ENCODE measurements at places on chromosomes 12 and 14.

GRCh38 chr12:129902371-129903091 is 1.3 kb downstream of the TMEM132D start:
- DNase-seq: no peak

- no peak for DNase-seq
Measured at GRCh38 chr12:52079576-52080402, at the start of gene SMIM41. SMIM41 (plus strand) TSS chr12:52079704; CDS start chr12:52079780, 76 bp downstream.

GRCh38 chr14:77562681-77563080 is 53.8 kb downstream of the SPTLC2 start:
- DNase-seq: no peak

DNA sequence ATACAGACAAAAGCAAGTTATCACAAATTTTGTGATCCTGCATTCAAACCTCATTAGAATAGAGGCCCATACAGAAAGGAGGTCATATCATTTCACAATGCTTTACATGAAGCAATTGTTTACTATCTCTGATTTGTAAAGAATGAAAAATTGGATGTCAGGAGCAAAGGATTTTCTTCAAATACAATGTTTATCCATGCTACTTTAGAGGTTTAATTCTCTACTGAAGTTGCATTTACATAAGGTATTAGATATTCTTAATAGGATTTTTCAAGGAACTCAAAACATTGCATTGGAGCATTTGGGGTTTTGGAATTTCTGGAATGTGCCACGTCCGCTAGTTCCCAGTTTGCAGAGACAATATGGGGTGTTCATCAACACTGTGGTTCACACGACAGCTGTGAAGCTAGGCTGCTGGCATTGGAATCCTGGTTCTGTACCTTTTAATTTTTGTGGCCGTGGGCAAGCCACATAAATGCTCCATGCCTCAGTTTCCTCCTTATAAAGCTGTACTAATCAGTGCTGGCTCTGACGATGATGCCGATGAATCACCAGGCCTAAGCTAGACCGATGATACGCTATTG is 174.8 kb downstream of the APAF1 start:
- no peak for DNase-seq

DNA sequence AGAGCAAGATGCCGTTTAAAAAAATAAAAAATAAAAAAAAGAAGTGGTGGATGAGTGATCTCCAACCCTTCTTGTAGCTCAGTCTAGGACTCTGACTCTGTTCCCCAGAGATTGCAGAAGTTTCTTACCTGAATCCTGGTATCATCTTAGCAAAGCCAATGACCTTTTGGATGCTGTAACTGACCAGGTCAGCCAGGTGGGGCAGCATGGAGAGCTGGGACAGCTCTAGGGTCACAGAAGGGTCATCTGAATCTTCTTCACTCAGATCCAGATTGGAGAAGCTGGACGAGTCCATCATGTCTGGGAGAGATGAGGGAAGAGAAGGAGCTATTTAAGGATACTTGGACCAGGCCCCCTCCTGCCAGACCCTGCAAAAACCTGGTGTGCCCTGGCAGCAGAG is 35.8 kb upstream of the HDAC7 start:
- DNase-seq: no peak

DNA sequence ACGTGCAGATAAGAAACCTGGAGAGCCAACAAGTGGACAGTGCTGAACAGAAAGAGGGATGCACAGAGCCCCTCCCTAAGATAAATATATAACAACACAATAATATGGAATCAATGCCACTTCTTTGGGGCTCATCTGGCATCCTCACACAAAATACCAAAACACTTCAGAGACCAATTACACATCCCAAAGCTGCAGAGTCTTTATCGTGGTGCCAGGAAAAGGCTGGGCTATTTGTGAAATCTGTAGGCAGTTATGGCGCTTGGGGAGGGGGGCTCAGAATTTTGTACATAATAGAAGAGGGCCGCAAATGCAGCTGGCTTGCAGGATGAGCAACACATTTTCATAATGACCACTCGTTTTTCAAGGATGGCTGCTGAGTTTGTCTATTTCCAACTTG is 160.4 kb upstream of the NOS1 start:
- DNase-seq: no peak

GRCh38 chr12:64682572-64683277 is 72.4 kb downstream of the RASSF3 start:
- DNase-seq: no peak

DNA sequence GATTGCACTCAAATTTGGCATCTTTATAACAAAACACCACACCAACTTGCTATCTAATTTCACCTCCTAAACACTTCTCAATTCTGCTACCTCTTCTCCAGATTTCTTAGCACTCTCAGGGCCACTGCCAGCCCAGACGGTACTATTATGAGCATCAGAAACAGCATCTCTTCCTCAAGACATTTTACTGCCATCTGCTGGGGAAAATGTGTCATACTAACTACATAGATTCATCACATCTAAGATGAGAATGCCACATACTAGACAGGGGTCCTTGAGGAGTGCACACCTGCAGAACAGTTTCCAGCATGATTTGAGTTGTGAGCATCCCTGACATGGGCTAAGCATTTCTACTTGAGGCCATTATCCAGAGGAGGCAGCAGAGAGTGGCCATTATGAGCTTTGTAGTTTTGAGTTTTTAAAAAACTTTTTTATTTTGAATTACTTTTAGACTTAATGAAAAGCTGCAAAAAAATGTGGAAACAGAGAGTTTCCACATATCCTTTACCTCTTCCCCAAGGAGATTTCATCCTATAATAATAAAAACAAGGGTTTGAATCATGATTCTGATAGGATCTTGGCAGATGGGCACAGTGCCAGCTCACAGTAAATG is 15.1 kb upstream of the GRIP1 start:
- DNase-seq: peak; percentile 74

GRCh38 chr14:65351493-65352194 is 60.9 kb upstream of the FUT8 start:
- DNase-seq: no peak

DNA sequence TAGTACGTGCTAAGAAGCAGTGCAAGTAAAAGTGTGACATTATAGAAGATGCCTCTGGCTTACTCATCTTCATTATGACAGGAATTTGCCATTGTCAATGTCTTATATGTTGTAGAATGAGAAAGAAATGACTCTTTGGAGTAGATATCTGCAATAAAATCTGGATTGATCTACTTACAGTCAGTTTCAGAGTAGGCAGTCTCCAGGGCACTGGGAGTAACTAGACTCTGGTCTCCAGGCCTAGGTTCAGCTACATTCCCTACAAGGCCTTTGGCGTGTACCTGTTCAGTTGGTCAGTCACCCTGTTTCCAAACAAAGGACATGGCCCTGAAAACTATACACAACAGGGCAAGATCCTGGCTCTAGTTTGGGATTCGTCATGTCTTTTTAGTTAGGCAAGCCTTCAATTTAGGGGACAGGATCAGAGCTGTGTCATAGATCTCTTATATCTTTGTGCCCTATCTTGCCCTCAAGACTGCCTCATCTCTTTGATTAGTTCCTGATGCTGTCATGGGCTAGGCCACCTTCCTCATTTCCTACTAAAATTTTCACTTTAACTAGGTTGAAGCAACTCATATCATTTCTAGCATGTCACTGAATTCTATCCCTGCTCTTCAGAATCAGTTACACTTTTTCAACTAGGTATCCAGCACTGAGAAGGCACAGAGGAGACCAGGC is 410.0 kb downstream of the RAD51B start:
- DNase-seq: no peak

- peak; percentile 47 for DNase-seq
Measured at GRCh38 chr12:51391283-51392123, at the start of gene GALNT6. GALNT6 (minus strand) TSS chr12:51391406; CDS start chr12:51379781, 11,625 bp downstream.
